ENCODE measurements at places on chromosomes 2 and 18.

DNA sequence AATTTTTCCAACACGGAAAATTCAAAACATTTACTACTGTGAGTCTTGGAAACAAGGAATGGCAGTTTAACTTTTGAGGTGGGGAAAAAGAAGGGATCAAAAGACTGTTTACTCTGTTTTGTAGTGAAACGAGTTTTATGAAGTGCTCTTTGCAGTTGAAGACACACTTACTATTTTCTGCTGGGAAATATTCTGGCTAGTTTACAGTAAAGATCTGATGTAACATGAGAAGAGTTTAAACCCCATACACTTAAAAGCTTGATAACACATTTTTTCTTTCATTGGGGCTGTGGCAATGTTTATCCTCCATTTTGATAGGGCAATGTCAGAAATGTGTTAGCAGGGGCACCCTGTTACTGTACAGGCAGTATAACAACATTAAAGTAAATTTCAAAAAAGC, 124.9 kb upstream of the SMAD7 start:
- DNase-seq, result no peak

GRCh38 chr2:36655453-36655852, 41.1 kb upstream of the VIT start:
- DNase-seq, result no peak

DNA sequence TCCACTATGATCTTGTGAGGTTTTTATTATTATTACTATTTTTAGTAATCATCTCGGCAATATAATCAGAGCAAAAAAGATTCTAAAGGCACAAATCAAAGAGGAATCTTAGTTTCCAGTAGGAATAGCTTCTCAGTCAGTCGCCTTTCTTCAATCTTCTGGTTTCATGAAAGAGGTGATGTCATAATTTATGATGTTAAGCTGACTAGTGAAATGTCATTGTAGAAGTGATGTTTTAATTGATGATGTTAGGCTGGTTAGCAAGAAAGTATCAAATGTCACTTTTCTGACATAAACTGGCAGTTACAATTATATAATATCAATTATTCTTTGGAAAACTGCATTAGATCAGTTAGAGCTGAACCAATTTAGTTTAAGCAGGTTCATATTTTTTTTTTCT, 476.7 kb upstream of the ETAA1 start:
- DNase-seq, result no peak

- DNase-seq, result no peak
Observed at GRCh38 chr18:48345596-48345995, 63.6 kb downstream of the ZBTB7C start.

GRCh38 chr2:147623328-147623727, 221.5 kb upstream of the ACVR2A start:
- DNase-seq, result no peak

DNA sequence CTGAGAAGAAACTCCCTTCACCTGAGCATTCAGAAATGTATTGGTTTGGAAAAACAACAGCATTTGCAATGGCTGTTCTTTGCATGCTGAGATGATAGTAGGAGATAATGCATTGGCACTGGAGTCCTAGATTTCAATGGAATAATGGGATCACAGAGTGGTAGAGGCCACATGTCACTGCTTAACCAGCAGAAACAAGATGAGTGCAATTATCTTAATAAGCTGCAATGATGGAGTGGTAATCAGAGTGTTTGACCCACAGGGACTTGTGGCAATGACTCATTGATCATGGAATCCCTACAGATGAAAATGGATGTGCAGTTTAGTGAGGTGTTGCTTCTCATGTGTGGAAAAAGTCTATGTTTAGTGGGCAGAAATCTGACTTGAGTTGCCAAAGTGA, 218.8 kb upstream of the ZEB2 start:
- DNase-seq, result no peak

GRCh38 chr2:173109253-173110188, 33.9 kb downstream of the MAP3K20 start:
- DNase-seq, result no peak

DNA sequence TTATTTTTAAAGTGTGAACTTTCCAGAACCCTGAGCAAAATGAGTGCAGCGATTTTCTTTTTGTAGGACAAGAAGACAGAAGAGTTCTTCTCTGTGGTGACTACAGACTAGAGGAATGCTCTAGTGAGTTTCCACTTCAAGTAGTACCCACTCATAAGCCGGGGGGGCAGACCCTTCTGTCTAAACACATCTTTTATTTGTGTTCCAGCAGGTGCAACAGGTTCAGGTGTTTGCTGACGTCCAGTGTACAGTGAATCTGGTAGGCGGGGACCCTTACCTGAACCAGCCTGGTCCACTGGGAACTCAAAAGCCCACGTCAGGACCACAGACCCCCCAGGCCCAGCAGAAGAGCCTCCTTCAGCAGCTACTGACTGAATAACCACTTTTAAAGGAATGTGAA, 25.2 kb downstream of the PTRHD1 start:
- no peak for DNase-seq

DNA sequence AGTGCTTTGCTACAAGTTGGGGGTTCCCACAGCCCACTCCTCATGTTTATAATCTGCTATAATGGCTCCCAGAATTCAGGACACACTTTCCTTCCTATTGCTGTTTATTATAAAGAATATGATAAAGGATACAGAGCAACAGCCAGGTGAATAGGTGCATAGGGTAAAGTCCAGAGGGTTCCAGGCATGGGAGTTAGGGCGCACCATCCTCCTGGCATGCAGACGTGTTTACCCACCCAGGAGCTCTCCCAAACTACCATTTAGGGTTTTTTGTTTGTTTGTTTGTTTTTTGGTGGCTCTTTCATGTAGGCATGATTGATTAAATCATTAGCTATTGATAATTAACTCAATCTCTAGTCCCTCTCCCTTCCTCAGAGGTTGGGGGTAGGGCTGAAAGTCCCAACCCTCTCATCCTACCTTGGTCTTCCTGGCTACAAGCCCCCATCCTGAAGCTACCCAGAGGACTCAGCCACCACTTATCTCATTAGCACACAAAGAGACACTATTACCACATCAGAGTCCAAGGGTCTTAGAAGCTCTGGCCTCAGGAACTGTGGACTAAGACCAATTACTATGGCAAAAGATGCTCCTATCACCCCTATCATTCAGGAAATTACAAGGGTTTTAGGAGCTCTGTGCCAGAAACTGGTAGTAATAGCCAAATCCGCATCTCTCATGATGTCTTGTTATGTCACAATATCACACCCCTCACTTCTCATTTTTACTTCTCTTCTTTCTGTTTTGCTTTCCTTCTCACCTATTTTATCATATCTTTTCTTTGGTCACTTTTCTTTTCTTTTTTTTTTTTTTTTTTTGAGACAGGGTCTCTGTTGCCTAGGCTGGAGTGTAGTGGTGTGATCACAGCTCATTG, 154.9 kb upstream of the TTC39C start:
- DNase-seq, result no peak
